ENCODE measurements at places on chromosomes 3 and 15.

GRCh38 chr15:29698030-29698701, 124.1 kb downstream of the TJP1 start:
- no peak for DNase-seq

DNA sequence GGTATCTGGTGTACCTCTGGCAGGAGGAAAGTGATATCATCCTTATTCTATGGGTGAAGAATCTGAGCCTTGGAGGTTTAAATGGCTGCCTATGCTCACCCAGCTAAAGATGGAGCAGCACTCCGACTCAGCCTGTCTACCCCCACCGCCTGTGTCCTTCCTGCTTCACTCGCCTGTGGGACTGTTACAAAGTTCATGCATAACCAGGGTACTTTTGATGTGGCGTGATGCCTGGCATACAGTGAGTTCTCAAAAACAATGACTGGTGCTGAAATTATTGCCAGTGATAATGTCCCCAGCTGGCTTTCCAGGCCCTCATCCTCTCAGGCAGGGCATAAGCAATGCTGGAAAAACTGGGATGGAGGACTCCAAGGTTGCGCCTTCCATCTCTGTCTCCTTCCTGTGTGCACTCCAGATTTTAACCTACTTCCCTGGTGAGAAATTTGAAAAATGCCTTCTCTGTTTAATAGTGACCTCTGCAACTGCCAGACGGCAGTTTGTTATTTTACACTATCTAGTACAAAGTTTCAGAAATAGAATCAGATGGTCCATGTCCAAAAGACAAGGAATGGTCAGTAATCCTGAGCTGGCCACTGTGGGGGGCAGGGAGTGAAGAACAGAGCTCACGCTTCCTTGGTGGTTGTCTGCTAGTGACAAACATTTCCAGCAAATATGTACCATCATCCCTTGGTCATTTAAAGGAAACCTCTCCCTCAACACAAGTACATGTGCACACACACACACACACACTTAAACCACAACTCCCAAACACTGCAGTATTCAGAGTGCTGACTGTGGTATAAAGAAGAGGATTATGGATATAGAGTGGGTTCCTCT, 86.5 kb upstream of the NMNAT3 start:
- DNase-seq: no peak

- DNase-seq: no peak
Measured at GRCh38 chr3:197367081-197367780, 68.8 kb upstream of the DLG1 start.

- no peak for DNase-seq
Measured at GRCh38 chr3:172159962-172160538, 120.7 kb downstream of the FNDC3B start.

DNA sequence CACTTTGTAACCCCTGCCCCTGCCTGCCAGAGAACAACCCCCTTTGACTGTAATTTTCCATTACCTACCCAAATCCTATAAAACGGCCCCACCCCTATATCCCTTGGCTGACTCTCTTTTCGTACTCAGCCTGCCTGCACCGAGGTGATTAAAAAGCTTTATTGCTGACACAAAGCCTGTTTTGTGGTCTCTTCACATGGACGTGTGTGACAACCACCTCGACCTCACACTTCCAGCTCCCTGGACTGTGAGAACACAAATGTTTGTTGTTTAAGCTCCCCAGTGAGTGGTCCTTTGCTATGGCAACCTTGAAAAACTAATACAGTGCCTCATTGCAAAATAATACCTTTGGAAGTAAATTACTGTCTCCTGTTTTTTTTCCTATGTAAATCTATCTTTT, 299.2 kb upstream of the POU1F1 start:
- no peak for DNase-seq

DNA sequence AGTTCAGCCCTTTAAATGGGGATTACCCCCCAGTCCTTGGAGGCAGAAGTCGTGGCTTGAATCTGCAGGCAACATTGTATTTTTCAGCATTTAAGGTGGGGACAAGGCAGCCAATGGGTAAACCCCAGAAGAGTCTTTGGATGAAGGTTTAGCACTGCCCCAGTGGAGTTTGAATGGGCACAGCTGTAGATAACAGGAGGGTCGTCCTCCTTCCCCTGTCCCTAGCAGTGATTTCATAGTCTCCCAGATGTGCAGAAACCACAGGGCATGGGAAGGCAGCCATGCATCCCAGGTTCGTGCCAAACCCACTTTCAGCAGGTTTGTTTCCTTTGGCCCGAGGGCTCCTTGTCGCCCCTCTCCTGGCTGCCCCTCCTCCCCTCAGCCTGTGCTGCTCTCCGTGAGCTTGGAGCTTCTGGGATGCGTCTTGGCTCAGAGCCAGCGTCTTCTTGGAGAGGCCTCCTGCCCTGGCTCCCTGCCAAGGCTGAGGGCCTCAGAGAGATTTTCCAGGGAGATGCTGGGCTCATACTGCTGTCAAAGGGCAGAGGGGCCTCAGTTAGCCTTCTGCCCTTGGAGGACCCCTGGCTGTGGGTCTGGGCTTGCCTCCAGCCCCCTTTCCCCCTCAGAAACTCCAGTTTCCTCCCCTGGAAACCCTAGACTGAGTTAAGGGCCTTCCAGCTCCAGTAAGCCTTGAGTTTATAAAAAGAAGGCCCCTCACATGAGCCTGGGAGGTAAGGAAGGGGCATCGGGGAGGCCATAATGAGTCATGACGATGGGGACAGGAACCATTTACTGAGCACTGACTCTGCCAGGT, 48.9 kb upstream of the POLG start:
- DNase-seq: no peak

DNA sequence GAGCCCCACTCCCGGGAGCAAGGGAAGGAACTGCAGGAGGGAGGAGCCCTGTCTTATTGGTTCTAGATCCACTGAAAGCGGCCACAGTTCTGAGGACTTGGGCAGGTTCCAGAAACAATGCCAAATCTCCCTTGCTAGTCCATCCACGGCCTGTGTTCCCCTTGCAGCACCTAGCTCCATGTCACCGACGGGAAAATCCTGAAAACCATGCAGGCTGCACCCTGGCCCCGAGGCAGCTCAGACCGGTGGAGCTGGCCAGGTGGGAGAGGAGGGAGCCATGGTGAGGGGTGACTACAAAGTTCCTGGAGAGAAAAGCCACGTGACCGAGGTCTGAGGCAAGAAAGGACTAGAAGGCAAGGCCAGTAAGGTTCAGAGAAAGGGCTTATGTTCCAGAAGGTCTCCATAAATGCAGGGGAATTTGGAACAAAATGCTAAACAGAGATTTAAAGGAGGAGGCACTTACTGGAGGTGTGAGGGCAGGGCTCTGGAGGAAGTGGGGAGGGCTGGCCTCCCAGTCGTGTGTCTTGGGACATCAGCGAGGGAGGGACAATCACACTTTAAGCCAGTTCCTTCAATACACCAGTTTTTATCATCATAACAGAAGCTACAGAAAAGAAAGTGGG, 5.4 kb downstream of the MGLL start:
- no peak for DNase-seq

DNA sequence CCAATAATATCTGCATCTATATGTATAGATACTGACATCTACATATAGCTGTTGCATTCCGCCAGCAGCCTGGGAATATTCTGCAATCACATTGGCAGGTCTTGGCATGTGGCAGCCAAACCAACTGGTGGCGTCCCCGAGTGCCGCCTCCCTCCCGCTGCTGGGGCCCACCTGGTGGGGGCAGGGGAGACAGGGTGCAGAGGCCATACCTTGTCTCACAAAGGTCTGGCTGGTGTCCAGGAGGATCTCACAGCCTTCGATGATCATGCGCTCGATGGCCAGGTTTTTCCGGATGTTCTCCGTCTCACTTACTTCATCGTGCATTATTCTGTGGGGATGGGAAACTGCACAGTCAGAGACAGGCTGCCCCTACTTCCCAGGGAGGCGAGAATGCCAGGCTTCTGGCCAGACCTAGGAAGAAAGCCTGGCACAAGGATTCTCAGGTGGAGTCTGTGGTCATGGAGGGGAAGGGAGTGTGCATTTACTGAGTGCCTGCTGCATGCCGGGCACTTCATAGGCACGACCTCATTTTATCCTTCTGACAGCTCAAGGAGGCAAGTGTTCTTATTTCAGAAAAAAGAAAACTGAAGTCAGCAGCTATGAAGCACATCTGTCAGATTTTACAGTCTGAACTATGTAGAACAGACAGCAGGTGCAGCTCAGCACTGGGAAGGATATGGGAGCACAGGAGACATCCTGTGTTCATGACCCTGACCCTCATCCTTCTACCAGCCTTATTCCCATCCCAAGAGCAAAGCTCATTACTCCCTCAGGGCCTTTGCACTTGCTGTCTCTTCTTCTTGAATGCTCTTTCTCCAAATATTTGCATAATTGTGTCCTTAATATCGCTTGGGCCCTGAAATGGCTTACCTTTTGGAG, 62.8 kb downstream of the RASGRF1 start:
- DNase-seq: no peak

GRCh38 chr15:42504631-42505030, 9.2 kb downstream of the SNAP23 start:
- DNase-seq: no peak

GRCh38 chr3:22236490-22237270, 485.7 kb upstream of the ZNF385D start:
- DNase-seq: no peak

GRCh38 chr15:65595960-65596359, 15.0 kb downstream of the INTS14 start:
- DNase-seq: peak; percentile 34

Data from CD4-positive, alpha-beta T cell treated with Interleukin-4 for 1 hour (primary cell).